Activated CD4-positive, alpha-beta T cell treated with anti-CD3 and anti-CD28 coated beads, Interleukin-2, Interleukin-4, amounts not matched to agents 100 ng/mL and 50 ng/mL, durations not matched to agents 16 hours and 8 hours (primary cell): ENCODE measurements at places on chromosomes 1 and 21.

DNA sequence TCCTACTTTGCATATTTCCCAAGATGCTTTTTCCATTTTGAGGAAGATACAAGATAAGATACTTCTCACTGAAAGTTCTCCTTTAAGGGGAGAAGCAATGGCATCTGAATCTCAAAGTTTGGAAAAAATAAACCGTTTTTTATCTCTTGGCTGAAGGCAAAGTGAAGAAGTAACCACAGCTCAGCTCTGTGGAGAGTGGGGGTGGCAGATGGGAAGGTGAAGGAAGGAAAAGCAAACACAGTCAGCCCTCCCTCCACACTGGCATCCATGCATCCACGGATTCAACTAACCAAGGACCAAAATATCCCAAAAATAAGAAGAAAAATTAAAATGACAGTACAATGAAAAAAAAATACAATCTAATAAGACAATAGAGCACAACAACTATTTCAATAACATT is 211.1 kb downstream of the RGS7 start:
- no peak for DNase-seq

- DNase-seq = peak; percentile 7
These were observed 480.6 kb downstream of the CAMTA1 start for GRCh38 chr1:7265771-7266371.

- no peak for DNase-seq
These were observed 43.3 kb downstream of the PHC2 start for GRCh38 chr1:33387625-33388024.

DNA sequence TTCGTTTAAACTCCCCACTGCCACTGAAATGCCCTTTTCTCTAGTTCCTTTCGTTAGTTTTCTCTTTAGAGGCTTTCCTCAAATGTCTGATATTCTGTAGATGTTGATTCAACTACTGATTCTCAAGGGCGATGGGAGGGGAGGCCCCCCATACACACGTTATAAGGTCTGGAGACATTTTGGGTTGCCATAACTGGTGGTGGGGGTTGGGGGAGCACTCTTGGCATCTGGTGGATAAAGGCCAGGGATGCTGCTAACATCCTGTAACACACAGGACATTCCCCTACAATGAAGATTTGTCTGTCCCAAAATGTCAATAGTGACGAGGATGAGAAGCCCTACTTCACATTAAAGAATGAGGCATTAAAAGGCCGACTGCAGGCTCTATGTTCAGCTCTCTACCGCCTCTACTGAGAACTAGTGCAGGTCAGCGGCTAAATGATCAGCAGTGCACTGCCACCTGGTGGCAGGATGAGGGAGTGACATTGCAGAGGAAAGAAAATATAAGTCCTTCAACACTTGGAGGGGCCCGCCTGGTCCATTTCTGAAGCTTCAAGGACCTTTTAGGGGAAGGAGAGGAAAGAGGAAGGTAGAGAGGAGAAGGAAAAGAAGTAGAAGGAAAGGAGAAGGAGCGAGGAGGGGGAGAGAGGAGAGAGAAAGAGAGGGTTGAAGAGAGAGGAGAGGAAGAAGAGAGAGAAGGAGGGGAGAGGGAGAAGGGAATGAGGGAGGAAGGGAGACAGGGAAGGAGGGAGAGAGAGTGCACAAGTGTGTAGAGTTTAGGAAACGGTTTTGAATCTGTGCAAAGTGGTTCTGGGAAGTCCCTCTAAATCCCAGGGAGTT is 29.4 kb downstream of the ALG14 start:
- DNase-seq = peak; percentile 79

DNA sequence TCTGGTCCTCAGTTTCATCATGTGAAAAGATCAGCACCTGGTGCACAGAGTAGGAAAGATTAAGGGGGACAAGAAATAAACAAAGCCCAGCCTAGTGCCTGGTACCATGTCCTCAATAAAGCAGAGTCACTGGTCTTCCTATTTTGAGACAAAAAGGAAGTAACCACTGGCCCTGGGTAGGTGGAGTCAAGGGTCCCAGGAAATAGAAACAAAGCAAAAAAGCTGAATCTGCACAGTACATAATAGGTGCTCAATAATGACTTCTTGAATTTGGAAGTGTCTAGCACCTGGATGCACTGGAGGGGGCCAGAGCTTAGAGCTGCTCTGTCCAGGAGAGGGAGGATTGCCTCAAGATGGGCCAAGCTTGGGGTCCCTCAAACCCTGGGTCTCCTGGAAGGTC is 1.9 kb upstream of the EPHB2 start:
- no peak for DNase-seq

DNA sequence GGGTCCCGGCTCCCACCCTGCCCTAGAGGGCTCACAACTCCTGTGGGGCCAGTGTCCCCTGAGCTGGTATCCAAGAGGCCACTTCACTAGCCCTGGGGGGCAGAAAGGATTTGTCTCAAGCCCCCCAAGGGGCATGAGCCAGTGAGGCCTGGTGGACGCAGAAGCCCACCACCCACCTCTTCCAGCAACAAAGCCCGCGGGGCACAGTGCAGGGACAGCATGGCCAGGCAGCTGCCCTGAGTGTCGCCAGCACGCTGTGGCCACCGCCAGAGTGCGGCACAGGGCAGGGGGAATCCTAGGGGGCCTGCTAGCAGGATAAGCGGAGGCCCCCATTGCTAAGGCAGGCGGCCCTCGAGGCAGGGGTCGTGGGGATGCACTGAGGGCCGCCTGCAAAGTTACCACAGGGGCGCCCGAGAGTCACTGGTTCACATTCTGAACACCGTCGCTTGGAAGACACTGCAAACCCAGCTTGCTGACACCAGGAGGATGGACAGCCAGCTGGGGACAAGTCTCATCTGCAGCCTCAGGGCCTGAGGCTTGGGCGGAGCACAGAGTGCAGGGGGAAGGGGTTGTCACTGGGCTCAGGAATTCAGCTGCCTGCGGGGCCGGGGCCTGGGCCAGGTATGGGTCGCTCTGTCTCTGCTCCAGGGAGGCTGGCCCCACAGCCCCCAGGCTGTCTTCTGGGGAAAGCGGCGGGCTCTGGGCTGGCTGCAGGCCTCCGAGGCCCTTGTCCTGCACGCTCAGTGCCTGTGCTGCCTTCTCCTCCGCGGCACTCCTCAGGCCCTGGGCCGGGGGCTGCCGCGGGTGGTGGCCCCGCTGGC is 26.8 kb downstream of the SLC19A1 start:
- DNase-seq = no peak

- no peak for DNase-seq
These were observed 344.2 kb upstream of the KAZN start for GRCh38 chr1:14254251-14254650.

GRCh38 chr1:67880056-67880601 is 46.9 kb upstream of the GNG12 start:
- DNase-seq = no peak

DNA sequence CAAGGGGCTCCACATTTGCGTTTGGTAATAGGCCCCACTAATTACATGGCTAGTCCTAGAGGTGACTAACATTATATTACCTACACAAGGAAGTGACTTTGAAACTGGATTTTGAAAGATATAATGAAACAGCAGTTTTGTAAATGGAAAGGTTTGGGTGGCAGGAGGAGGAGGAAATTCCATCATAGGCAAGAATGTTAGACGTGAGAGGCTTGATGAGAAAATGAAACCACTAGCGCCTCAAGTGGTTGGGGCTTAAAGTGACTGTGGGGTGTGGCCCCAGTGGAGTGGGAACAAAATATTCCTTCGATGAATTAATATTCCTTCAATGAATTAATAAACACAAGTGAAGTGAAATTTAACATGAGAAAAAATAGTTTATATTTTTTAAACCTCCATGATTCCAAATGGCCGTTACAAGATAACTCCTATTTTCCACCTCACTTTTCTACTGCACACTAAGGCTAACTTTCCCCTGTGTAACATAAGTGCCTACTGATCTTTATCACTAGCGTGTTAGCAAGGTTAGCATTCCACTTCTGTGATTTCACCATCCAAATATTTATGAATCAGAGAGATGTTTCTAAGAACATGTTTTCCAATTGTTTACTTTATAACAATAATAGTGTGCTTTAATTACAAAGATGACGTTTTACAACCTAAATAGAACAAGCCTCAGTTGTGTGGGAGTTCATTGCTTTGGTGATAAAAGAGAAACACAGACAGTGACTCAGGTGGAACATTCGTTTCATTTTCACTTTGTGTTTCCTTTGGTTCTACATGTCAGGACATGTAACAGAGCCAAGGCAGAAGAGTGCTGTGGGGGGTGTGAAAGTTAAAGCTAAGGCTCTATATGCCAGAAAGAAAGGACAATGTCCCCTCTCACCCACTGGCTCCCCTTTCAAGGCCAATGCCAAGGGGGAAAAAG is 12.5 kb upstream of the ATF3 start:
- DNase-seq = peak; percentile 83

GRCh38 chr1:29800522-29800956 is 564.2 kb downstream of the PTPRU start:
- no peak for DNase-seq

GRCh38 chr1:93448983-93449804 is 1.3 kb downstream of the FNBP1L start:
- no peak for DNase-seq

- DNase-seq = no peak
These were observed 6.8 kb downstream of the CRYZ start for GRCh38 chr1:74726063-74726462.

DNA sequence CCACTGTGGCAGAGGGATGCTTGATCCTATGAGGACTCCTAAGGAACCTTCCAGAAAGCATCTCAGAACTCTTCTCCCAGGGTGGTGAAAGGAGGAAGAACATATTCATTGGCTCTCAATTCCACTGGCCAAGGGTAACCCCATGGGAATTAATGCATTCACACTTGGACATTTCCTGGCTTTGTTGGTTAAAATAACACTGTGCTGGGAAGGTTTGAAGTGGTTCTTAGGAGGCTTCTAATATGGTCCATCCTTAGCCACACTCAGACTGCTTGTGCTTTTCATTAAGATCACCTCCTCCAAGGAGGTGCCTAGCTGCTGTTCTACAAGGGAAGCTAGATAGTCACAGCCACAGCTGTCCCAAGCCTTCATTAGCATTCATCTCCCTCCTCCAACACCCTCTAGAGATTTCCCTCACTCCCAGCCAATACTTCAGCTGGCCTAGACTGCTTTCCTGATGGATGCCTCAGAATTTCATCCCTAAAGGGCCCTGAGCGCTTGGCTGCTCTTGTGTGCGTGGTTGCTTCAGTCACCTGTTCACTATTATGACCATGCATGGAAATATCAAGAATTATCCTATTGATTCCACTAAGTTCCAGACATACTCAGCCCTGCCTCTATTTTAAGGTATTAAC is 544.4 kb downstream of the PLPP3 start:
- DNase-seq = no peak

DNA sequence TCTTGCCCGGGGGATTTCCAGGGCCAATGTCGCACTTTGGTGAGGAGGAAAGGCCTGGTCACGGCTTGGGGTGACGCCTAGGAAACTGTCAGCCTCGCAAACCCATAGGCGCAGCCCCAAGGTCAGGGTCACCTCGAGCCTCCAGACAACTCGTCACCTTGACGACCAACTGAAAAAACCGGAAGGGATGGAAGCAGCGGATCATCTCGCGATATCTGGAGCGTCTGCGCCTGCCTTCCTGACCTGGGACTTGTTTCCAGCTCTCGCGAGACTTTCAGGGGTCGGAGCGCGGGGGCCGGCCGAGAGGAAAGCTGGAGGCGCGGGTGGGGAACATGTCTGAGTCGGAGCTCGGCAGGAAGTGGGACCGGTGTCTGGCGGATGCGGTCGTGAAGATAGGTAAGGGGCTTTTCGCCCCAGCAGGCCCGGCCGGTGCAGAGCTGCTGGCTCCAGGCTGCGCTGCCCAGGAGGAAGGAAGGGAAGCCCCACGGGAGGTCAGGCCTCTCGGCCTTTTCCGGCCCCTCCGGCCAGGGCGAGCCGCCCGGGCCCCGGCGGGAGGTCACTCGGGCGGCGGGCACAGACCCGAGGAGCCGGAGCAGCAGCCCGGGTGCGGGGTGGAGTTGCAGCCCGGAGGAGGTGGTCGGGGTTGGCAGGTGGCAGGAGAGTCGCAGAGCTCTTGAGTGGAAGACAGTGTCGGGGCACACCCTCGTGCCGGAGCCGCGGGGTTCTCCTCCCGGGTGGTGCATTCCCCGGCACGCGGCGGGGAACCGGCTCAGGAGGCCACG is 47.2 kb upstream of the NBL1 start:
- peak; percentile 98 for DNase-seq
